ENCODE measurements at places on chromosomes 4 and X.

DNA sequence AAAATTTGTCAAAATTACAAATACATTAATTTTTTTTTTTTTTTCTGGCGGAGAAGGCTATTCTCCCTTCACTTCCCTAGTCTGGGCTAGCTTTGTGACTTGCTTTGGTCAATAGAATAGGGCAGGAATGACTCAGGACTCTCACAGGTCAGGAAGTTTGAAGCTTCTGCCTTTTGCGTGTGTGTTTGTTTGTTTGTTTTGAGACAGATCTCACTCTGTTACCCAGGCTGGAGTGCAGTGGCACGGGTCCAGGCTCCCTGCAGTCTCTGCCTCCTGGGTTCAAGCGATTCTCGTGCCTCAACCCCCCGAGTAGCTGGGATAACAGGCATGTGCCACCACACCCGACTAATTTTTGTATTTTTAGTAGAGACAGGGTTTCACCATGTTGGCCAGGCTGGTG lies 55.9 kb upstream of the USP9X start:
- DNase-seq, result no peak

GRCh38 chr4:157574606-157575005 lies 354.1 kb downstream of the GRIA2 start:
- DNase-seq, result no peak

GRCh38 chrX:40320819-40321218 lies 223.1 kb upstream of the BCOR start:
- DNase-seq, result no peak

DNA sequence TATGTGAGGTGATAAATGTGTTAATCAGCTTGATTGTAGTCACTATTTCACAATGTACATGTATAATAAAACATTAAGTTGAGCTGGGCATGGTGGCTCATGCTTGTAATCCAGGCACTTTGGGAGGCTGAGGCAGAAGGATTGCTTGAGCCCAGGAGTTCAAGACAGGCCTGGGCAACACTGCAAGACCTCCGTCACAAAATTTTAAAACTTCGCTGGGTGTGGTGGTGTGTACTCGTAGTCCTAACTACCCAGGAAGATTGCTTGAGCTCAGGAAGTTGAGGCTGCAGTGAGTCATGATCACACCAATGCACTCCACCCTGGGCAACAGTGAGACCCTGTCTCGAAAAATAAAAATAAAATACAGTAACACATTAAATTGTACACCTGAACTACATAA lies 20.1 kb downstream of the LYAR start:
- no peak for DNase-seq

- DNase-seq, result no peak
These were observed 91.1 kb upstream of the ANKRD50 start for GRCh38 chr4:124803641-124804040.

- no peak for DNase-seq
These were observed 6.3 kb downstream of the GABRA4 start for GRCh38 chr4:46986922-46987638.

GRCh38 chr4:81827577-81828202 lies 356.0 kb upstream of the RASGEF1B start:
- no peak for DNase-seq

GRCh38 chr4:107130157-107130556 lies 94.0 kb upstream of the DKK2 start:
- DNase-seq, result no peak

GRCh38 chrX:39705290-39705689 lies 392.5 kb downstream of the BCOR start:
- no peak for DNase-seq

- no peak for DNase-seq
These were observed 19.5 kb downstream of the NUDT11 start for GRCh38 chrX:51476930-51477329.

GRCh38 chr4:12445711-12446235 lies 1017.1 kb upstream of the HS3ST1 start:
- DNase-seq, result no peak

DNA sequence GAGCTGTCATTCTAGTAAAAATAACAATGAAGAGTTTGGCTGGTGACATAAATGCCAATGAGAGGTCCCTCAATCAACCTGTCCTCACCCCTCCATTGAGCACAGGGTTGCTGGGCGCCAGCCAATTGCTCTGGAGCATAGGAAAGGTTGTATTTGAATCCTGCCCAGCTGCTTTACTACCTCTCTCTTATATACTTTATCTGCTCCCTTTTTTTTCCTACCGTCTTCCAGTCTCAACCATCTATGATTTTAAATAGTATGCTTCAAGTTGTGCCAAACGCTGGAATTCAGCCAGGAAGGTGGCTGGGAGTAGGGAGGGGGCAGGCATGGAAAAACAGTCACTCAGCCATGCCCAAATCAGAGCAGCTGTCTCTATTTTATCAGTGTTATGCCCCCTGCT lies 153.8 kb downstream of the NR3C2 start:
- no peak for DNase-seq

GRCh38 chr4:90950385-90950841 lies 823.2 kb downstream of the CCSER1 start:
- no peak for DNase-seq

- DNase-seq, result no peak
These were observed 23.9 kb downstream of the STIM2 start for GRCh38 chr4:26884486-26884988.

DNA sequence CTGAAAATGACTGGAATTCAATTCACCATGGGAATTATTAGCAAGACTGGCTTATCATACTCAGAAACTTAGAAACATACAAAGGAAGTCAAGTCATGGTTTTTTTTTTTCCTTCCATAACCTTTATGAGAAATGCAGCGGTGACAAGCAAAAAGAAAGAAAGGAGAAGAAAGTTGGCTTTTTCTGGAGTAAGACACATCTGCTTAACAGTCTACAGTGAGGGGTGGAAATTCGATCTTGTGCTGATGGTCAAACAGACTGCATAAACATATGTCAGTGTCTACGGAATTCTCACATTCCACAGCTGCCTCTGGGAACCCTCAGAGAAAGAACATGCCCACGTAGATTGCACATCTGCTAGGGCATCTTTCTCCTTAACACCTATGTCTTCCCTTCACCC lies 54.6 kb downstream of the PROM1 start:
- no peak for DNase-seq

DNA sequence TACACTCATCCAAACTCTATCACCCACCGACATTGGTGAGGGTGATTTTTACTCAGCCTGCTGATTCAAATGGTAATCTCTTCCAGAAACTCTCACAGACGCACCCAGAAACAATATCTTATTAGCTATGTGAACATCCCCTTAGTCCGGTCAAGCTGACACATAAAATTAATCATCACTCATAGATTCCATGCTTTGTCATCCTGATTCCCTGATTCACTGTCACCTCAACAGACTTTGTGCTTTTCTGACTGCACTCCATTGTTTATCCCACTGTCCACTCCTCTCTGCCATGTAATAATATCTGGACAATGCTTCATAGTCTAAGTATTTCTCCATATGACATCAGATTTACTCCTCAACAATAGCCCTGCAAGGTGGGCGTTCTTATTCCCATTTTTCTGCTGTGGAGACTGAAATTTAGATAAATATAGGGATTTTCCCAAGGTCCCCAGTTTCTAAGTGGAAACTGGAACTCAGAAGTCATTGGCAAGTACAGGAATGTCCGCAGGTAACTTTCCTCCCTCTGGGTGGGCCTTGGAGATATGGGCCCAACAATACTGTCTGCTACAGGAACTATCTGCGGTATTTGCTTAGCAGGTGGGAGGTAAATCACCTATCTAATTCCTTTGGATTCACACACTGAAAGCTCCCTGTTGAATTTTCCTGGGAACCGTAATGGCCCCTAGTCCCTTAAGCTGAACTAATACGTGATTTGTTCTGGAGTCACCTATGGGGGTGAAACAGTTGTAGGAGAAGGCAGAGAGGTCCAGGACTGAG lies 228.6 kb upstream of the BCOR start:
- DNase-seq, result no peak

DNA sequence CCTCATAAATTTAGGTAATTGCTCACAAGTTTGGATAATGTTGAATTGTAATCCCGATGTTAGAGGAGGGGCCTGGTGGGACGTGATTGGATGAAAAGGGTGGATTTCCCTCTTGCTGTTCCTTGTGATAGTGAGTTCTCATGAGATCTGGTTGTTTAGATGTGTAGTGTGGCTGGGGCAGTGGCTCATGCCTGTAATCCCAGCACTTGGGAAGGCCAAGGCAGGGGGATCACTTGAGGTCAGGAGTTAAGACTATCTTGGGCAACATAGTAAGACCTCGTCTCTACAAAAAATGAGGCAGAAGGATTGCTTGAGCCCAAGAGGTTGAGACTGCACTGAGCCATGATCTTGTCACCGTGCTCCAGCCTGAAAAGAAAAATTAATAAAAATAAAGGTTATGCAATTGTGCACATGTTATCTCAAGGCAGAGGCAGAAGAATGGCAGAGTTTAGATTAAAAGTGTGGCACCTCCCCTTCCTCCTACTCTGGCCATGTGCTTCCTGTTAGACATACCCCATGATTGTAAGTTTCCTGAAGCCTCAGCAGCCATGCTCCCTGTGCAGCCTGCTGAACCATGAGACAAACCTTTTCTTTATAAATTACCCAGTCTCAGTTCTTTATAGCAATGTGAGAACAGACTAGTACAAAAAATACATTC lies 36.5 kb downstream of the ERVMER34-1 start:
- DNase-seq, result no peak

GRCh38 chrX:39293203-39293602 lies 491.9 kb downstream of the MID1IP1 start:
- DNase-seq, result no peak

GRCh38 chr4:157128395-157128794 lies 52.4 kb downstream of the GLRB start:
- no peak for DNase-seq

DNA sequence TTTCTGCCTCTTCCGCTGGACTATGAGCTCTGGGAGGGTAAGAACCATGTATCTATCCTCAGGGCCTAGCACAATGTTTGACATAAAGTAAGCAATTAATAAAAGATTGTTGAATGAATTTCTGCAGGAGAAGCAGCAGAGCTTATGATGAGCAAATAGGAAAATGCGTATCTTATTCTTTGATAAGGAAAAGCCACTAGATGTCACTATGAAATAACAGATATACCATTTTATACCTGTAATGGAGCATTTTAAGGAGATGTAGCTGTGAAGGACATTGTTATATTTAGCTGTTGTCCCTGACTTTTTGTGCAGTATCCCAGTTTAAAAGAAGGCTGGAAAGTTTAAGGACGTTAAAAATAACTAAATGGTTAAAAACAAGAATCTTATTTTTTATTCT lies 147.2 kb upstream of the MBNL3 start:
- no peak for DNase-seq

GRCh38 chr4:174474457-174475075 lies 47.7 kb downstream of the HPGD start:
- DNase-seq, result no peak

- DNase-seq, result no peak
These were observed 61.4 kb downstream of the WFS1 start for GRCh38 chr4:6331018-6331417.

GRCh38 chr4:125398263-125399002 lies 83.7 kb downstream of the FAT4 start:
- DNase-seq, result no peak

- no peak for DNase-seq
These were observed 52.4 kb upstream of the TBC1D14 start for GRCh38 chr4:6857009-6857882.

DNA sequence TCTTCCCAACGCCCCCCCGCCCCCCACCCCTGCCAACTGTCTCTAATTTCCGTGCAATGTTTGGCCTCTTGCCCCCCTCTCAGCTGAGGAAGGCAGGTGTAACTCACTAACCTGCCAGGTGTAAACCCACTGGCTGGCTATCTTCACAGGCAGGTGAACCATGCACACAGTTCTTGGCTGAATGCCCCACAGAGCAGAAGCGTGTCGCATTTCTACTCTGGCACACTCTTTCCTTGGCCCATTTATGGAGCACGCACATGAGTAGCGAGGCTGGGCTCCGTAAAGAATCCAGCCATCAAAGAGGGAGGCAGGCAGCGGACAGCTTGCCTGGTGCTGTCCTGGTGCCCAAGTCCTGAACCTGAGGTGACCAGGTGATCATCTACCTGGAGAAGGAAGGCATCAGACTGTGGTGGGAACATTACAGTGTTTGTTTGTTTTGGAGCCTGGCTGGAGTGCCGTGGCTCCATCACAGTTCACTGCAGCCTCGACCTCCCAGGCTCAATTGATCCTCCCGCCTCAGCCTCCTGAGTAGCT lies 39.2 kb upstream of the CRMP1 start:
- DNase-seq, result no peak

Data from T follicular helper cell (primary cell).